ENCODE measurements at places on chromosomes 16 and 17.

DNA sequence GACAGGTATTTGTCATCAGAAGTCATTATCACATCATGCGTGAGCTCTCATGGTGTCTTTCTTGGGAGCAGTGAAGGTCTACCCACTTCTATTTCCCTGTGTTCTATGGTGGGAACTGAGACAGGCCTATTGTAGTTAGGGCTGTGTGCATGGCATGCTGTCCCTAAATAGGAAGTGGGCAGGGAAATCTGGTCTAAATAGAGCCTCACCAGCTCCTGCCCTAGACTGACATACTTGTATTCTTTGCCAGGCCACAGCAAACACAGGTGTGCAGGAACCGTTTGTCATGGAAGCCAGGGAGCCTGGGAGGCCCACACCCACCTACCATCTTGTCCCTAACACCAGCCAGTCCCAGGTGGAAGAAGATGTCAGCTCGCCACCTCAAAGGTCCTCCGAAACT is 10.1 kb downstream of the SLC7A6 start:
- no peak for DNase-seq

GRCh38 chr17:54867634-54868033 is 33.0 kb upstream of the TOM1L1 start:
- no peak for DNase-seq

- no peak for DNase-seq
These were observed 98.9 kb downstream of the PRKCB start for GRCh38 chr16:23934610-23935236.

DNA sequence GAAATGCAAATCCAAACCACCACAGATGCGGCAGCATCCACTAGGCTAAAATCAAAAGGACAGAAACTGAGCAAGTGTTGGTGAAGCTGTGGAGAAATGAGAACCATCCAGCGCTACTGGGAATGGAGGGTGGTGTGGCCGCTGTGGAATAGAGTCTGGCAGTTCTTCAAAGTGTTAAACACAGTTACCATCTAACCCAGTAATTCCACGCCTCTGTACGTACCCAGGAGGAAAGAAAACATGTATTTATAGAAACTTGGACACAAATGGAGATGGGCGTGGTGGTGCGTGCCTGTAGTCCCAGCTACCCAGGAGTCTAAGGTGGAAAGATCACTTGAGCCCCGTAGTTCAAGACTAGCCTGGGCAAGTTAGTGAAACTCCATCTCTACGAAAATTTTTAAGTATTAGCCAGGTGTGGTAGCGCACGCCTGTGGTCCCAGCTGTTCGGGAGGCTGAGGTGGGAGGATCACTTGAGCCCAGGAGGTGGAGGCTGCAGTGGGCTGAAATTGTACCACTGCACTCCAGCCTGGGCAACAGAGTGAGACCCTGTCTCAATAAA is 11.6 kb downstream of the SLC25A10 start:
- no peak for DNase-seq

DNA sequence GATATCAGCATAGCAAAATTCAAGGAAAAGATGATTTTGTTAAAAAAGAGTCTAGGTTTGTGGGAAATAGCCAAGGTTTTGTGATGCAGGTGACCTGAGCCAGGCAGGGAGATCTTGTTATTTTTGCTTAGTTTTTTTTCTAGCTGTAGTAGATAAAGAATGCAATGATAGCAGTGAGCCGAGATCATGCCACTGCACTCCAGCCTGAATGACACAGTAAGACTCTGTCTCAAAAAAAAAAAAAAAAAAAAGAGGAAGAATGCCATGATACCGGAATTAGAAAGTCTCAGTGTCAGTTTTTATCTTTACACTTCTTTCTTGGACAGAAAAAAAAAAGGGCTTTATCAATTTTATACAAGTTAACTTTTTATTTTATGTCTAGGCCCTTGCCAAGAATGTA is 27.5 kb downstream of the TMEM238L start:
- no peak for DNase-seq

GRCh38 chr17:44932787-44933097 is 14.8 kb downstream of the KIF18B start:
- DNase-seq = no peak

DNA sequence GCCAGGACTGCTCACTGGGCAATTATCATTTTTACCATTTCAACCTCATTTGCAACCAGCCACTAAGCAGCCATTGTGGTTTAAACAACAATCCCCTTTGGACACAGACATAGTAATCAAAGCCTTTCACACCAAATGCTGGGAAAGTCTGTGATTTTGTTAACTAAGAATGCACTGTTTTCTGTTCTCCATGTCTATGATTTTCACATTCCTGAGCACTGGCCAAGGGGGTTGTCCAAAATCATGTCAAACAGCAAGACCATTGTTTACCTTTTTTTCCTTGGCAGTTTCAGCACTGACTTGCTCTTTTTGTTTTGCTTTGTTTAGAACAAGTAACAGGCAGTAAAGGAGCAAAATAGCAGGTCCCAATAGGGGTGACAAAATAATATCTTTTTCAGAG is 106.3 kb upstream of the SIAH1 start:
- DNase-seq = no peak

DNA sequence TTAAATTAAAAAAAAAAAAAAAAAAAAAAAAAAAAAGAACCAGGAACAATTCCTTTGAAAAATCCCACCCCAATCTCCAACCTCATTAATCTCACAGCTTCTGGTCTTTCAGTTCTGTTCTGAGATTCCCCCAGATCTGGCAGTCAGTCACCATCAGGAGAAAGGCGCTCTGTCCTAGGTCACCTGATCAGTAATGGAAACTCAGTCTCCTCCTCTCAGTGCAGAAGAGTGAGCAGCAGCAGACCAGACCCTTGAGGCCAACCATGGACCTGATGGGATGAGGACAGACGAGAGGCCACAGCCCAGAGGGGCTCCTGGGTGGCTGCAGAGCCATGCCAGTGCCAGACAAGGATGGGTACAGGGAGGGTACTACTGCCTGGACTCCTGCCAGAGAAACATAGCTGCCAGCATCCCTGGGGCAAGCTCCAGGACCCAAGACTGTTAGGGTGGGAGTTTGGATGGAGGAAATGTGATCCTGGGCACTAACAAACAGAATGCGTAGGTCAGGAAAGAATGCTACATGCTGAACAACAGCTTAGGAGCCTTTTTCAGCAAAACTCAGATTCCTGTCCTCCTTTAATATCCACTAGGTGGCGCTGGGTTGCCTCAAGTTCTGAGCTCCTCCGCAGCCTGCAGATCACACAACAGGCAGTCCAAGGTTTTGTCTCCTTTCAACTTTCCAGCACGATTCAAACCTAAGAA is 28.7 kb downstream of the MPG start:
- peak; percentile 45 for DNase-seq

GRCh38 chr16:4411684-4412083 is 4.7 kb downstream of the CORO7 start:
- no peak for DNase-seq

- DNase-seq = no peak
These were observed 42.7 kb downstream of the XPO6 start for GRCh38 chr16:28168991-28169554.

GRCh38 chr17:50352072-50352692 is 6.3 kb downstream of the XYLT2 start:
- no peak for DNase-seq

DNA sequence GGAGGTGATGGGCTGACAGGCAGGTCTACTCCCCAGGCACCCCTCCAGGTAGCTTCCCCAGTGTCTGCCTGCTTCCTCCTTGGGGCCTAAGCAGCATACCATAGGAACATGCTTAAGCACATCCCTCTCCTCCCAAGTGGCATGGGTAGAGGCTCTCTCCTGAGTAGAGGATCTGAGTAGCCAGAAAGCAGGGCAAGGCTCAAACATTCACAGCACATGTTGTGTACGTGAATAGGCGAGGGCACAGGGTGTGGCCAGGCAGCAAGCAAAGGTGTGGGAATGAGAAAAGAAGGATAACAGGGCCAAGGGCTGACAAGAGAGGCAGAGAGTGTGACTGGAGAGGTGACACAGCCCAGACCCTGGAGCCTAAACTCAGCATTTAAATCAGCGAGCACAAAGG is 29.7 kb upstream of the GFOD2 start:
- no peak for DNase-seq

DNA sequence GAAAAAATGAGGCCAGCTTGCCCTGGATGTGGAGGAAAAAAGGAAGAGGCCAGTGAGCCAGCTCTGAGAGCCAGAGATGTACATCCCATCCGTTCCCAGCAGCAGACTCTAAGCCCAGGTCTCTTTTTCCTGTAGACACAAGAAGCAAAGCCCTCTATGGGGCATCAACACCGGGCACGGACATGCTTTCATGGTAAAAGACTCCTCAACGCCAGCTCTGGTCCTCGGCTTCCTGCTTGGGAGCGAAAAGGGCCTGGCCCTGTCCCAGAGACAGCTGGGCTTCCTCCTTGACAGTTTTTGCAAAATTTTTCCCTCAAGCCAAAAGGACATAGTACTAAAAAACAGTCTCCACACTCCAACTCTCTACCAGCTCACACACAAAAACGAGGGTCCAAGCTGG is 27.1 kb downstream of the PELP1 start:
- DNase-seq = no peak

GRCh38 chr17:80529104-80529903 is 15.3 kb upstream of the RPTOR start:
- DNase-seq = no peak

GRCh38 chr17:63950940-63951907 is 19.1 kb upstream of the CD79B start:
- DNase-seq = no peak

DNA sequence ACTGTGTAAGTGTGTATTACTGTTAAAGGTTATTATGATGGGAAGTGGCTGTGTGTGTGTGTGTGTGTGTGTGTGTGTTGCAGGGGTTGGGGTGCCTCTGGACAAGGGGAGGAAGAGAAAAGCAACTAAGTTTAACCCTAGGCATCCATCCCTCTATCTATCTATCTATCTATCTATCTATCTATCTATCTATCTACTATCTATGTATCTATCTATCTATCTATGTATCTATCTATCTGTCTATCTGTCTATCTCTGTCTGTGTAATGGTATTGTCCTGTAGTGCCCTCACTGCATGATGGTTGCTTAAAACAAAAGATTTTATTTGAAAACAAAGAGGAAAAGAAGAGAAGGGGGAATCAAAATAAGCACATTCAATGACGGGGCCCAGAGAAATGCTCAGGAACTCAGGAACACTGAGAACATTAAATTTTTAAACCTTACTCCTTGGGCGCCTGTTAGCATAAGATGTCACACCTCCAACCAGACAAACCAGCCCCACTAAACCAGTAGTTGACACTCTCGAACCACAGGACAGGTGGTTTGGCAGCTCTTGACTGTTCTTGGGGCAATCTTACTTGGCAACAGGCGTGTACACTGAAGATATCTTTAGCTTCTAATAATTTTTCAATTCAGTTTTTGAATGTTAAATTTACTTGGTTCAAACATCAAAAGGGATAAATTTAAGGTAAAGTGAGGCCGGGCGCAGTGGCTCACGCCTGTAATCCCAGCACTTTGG is 5.1 kb upstream of the RPL26 start:
- DNase-seq = no peak

DNA sequence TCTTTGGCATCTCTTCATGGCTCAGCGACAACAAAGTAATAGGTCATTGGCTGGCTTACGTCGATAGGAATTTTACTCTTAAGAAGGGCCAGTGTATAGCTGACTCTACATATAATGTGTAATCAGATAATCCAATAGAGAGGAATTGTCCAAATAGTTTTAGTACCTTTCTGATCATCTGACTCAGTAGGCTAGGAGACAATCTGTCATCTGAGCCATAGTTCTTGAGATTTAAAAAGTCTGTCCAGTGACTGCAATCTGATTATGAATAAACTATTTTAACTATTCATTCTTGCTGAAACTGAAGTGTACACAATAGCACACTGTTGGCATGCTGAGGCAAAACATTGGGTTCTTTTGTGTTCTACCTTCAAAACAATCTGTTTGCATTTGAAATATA is 21.4 kb upstream of the NOL11 start:
- DNase-seq = no peak

- no peak for DNase-seq
These were observed 9.5 kb upstream of the ITGA2B start for GRCh38 chr17:44398692-44399691.

- DNase-seq = no peak
These were observed 157.1 kb downstream of the KATNIP start for GRCh38 chr16:27706866-27707685.

DNA sequence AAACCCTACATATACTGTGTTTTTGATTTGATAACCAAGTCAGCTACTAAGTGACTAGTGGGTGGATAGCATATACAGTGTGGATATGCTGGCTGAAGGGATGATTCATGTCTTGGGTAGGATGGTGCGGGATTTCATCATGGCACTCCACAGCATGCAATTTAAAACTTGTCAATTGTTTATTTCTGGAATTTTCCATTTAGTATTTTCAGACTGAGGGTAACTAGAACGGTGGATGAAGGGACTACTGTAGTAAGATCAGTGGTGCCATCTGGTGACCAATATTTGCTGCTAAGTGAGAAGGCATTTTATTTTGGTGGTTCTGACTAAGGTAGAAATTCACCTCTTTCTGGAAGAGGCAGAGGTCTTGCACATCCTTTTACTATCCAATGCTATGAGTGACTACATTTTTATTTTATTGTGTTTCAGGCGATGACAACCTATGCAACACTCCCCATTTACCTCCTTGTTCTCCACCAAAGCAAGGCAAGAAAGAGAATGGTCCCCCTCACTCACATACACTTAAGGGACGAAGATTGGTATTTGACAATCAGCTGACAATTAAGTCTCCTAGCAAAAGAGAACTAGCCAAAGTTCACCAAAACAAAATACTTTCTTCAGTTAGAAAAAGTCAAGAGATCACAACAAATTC is 3.1 kb downstream of the CDC6 start:
- peak; percentile 14 for DNase-seq

DNA sequence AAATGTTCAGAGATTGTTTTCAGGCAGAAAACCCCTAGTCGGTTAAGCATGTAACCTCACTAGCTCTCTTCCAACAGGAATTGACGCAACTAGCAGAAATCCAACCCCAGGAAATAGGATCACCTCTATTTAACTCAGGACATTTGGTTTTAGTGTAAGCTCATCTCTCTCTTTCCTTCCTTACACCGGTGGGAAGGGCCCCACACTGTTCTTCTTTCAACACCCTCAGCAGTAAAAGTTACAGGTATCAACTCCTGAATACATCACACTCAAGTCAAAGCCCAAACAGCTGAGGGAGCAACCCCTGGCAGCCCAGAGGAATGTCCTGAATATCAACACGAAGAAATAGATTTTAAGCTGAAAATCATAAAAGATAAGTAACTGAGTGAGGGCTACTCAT is 191.2 kb upstream of the KIF2B start:
- no peak for DNase-seq

- DNase-seq = no peak
These were observed 200.1 kb downstream of the KCNJ2 start for GRCh38 chr17:70369391-70369790.

DNA sequence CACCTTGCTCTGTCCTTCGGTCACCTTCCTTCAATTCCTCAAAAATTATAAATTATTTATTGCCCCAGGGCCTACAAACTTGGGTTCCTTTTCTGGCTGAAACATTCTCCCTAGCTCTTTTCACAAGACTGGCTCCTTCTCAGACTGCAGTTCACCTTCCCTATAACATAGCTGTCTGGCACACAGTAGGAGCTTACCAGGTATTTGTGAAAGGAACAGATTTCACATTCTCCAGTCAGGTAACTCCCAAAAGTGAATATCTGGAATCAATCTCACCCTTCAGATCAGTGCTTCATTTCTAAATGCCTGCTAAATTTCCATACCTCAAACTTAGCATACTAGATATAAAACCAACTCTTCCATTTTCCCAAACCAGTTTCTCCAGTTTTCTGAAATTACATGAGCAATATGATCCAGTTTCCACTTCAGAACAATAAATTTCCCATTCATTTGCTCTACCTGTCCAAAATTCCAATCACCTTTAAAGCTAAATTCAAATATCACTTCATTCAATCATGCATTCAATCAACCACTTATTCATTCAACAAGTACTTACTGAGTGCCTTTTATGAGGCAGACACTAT is 6.1 kb downstream of the RFFL start:
- DNase-seq = no peak

Measured in GDM1 (cell line).